ENCODE measurements at places on chromosomes 2 and 18.

DNA sequence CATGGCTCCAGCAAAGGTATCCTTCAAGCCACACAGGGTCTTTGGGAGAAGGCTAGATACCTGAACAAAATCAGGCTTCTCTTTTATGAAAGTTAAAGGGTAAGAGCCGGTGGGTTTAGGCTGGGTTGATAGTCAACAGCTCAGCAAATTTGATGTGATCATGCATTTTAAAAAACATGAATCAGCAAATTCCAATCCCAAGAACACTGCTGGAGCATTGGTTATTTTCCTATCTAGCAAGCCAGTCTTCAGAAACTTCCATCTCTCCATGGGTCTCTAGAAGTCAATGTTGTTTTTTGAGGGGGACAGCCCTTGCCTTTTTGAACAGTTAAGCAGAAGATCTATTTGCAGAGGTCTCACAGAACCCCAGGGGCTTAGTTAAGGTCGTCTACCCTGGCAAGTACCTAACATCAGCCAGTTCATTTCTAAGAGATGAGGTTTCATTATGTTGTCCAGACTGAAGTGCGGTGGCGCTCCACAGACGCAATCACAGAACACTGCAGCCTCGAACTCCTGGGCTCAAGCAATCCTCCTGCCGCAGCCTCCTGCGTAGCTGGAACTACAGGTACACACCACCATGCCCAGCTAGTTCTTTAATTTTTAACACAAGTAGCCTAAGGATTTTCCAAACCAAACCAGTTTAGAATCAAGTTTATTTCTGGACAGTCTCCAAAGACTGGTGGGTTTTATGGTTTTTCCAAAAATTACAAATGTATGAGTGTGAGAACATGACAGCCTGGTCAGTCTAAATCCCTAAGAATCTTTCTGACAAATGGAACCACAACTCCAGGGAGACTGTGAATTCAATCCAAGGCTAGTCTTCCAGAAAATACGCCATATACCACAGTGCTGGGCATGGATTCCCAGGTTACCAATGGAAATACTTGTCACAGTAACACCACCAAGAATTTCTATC, 4.1 kb upstream of the ZCCHC2 start:
- no peak for ATAC-seq

DNA sequence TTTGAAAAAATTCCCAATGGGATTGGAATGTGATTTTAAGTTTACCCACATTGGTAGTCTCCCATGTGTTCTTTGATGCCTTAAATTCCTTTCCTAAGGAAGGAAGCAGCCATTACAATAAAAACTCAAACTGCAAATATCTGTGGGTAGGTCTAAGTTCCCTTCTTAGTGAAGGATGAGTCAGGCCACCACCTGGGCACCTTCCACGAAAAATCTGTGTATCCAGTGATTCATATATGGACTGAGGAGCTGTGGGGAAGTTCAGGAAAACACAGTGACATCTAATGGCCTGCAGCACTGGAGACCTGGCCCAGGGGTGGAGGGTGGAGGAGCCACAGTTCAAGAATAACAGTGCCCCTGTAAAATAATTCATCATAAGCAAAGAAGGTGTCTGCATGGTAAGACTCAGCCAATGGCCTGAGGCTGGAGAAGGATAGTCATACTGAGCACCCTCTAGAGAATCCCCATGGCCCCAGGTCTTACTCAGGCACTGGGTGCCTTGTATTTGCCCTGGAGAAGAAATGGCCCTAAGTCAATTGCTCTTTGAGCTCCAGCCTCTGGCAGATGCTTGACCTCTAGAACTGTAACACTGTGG, 248.6 kb downstream of the SP3 start:
- peak; percentile 53 for ATAC-seq

DNA sequence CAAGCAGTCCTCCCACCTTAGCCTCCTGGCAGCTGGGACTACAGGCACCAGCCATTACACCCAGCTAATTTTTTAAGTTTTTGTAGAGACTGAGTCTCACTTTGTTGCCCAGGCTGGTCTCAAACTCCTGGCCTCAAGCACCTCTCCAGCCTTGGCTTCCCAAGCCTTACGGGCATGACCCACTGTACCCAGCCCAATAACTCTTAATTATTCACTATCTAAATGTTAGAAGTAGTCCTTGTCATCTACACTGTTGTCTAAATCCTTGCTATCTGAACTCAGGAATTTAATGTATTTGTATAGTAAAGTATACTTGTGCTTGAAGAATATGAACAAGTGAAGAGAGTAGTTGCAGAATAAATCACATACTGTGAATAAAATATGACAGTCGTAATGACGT, 37.9 kb upstream of the NBEAL1 start:
- no peak for ATAC-seq

- ATAC-seq = no peak
Measured at GRCh38 chr2:137929519-137929916, 34.8 kb upstream of the HNMT start.

DNA sequence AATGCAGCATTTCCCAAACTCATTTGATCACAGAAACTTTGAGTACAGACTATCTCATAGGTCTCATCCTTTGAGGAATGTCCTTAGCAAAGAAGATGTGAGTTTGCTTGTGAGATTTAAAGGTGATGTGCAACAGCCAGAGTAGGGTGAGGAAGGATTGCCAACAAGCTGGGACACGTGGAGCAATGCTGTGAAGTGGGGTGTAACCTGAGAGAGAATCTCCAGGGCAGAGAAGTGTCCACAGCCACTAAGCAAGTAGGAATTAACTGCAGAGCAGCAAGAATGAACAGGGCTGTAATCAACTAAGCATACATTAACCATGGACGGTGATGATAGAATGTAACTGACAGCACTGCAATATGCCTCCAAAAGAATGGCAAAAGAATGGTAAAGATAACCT, 469.9 kb upstream of the NRP2 start:
- ATAC-seq = peak; percentile 52

Measured in esophagus mucosa (tissue), 1 donor.